HAP-1 (cell line): ENCODE measurements at places on chromosomes 2 and 18.

GRCh38 chr2:16931441-16931840, 265.8 kb upstream of the CYRIA start:
- no peak for DNase-seq

GRCh38 chr2:159128191-159128590, 158.3 kb downstream of the WDSUB1 start:
- no peak for DNase-seq

GRCh38 chr2:113834051-113834730, 55.7 kb upstream of the ACTR3 start:
- no peak for DNase-seq

DNA sequence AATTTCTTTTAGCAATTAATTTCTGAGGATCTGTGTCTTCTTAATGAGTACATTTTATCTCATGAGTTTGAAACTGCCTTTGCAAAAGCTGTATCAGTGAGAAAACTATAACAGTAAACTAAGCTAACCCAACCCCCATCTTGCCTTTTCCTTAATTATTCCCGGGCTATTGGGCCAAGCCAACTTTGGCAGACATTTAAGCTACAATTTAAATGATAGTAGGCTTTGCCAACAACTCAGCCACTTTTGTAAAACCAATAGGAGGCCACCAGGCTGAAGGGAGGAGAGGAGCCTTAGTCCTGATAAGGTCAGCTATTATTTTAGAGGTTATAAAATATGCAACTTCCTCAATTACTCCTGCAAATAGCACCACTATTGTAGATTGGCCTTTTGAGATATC, 218.0 kb upstream of the KCNJ3 start:
- DNase-seq: no peak

DNA sequence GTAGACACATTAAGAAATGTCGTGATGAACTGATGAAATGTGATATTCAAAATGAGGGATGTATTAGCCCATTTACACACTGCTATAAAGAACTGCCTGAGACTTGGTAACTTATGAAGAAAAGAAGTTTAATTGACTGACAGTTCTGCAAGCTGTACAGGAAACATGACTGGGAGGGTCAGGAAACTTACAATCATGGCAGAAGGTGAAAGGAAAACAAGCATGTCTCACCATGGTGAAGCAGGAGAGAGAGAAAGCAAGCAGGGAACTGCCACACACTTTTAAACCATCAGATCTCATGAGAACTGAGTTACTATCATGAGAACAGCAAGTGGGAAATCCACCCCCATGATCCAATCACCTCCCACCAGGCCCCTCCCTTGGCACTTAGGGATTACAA, 1010.8 kb upstream of the CELF4 start:
- DNase-seq: no peak

DNA sequence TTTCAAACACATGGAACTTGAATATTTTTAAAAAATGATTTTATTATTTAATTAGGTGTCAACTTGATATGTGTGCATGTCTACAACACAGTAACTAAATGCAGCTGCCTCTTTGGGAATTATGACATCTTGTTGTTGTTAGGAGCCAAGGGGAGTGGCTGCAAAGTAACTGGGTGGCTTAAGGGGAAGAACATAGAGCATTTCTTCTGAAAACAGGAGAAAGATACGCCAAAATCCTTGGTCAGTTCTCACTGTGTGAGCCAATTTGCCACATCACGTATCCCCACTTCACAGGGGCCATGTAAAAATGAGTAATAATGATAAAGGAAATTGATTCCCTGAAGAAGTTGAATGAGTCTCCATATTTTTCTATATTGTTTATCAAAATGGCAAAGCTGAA, 309.8 kb upstream of the COL3A1 start:
- DNase-seq: no peak

GRCh38 chr2:10306901-10307463, 4.3 kb downstream of the HPCAL1 start:
- no peak for DNase-seq
